ENCODE measurements at places on chromosomes 2 and 18.

DNA sequence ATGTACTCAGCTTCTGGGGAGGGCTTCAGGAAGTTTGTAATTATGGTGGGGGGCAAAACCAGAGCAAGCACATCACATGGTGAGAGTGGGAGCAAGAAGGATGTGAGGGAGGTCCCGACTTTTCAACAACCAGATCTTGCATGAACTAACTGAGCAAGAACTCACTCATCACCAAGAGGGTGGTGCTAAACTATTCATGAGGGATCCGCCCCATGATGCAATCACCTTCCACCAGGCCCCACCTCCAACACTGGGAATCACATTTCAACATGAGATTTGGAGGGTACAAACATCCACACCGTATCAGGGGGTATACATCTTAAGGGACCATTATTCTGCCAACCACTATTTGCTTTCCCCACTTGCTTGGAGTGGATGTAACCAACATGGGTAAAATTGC lies 209.6 kb upstream of the HNRNPA3 start:
- no peak for DNase-seq

- DNase-seq: no peak
Measured at GRCh38 chr2:239714116-239714515, 311.0 kb downstream of the NDUFA10 start.

DNA sequence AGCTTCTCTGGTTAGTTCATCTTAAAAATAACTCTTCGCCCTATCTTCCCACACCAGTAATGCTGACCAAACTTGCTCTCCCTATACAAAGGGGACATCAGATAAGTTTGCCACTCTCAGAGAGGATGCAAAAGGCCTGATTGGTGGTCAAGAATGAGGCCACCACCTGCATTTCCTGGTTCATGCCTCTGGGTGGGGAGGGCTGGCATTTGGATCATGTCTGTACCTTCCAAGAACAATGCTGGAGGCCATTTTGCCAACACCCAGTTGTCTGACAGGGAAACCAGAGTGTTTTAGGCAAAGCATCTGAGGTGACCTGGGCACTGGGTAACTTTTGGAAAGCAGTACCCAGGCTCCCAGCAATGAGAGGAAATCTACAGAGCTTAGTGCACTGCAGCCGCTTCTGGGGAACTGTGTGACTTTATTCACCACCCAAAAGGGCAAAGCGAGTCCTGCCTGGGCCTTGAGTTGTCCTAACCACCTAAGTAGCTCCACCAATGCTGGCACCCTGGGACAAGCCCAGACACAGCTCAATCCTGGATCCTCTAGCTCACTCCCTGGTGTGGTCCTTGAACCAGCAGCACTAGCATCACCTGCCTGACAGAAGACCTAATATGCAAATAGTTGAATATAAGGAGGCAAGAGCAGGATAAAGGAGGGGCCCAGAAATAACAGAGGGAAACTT lies 35.1 kb downstream of the CAPN13 start:
- DNase-seq: no peak

- DNase-seq: no peak
Measured at GRCh38 chr18:52046842-52047241, 293.2 kb upstream of the DCC start.

DNA sequence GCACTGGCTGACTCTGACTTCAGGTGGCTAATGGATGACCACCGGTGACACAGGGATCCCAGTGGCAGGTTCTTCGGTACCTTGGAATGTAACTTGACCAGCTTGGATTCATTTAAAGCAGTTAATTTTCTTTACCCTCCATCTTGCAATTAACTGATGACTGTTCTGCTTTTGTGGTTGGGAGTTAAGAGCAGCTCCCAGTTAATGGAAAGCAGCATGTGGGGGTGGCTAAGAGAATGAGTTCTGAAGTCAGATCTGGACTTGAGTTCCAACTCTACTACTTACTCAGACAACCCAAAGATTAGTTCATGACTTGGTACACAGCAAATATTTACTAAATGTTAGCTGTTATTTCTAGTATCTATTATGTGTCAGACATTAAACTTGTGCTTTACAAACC lies 58.5 kb downstream of the FAM228A start:
- DNase-seq: no peak

- DNase-seq: no peak
Measured at GRCh38 chr2:72583376-72583775, 242.5 kb downstream of the EXOC6B start.

GRCh38 chr18:8605974-8606373 lies 3.3 kb upstream of the RAB12 start:
- no peak for DNase-seq

- no peak for DNase-seq
Measured at GRCh38 chr18:57311472-57311871, 40.9 kb upstream of the ST8SIA3 start.

Measured in AG08395 (cell line).